ENCODE measurements at places on chromosomes 2 and 18.

GRCh38 chr18:58579561-58580047 is 49.3 kb downstream of the ALPK2 start:
- DNase-seq = peak; percentile 85

GRCh38 chr18:31386741-31387140 is 10.2 kb downstream of the DSG4 start:
- no peak for DNase-seq

DNA sequence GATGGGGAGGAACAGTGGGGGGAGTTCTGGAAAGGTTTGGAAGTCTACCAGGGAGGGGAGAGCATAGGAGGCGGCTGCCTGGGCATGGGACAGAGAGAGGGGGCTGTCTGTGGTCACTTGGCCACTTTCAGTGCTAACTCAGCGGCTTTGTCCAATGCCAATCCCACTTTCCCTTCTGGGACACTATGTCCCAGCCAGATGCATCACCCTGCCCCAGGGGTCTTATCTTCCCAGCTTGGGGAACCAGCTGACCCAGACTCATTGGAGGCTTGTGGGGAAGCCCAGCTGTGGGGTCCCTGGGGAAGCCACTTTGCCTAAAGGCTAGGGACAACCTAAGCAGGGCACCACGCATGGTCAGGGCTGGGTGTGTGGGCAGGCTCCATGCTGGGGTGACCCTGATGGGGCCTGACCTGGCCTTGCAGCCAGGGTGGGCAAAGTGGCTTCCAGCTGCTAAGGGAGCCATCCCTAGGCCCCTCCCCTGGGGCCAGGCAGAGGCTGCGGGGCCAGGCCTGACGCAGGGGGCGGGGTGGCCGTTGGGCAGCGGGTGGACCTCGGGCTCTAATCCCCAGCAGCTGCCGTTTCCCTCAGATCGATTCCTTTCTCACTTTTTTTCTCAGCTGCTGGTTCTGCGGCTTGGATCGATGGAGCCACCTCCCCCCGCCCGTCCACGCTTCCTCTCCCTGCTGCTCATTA is 1.6 kb upstream of the ASIC4 start:
- no peak for DNase-seq

DNA sequence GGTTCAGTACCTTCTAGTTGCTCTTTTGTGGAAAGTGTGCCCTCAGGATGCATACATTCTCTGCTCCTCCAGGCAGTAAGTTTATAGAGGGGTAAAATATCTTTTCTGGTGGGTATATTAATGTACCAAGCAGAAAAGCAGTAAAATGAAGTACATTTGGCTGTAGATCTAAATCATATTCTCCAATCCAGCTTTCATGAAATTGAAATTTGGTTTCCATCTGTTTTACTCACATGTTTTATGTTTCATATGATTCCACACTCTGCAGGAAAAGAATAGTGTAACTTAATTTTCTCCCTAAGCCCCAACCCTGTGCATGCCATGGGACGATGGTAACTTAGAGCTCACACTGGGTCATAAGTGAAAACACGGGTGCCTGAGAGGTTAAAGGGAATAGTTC is 172.3 kb downstream of the AKAIN1 start:
- DNase-seq = no peak

GRCh38 chr2:177084607-177085006 is 128.0 kb upstream of the HNRNPA3 start:
- no peak for DNase-seq

DNA sequence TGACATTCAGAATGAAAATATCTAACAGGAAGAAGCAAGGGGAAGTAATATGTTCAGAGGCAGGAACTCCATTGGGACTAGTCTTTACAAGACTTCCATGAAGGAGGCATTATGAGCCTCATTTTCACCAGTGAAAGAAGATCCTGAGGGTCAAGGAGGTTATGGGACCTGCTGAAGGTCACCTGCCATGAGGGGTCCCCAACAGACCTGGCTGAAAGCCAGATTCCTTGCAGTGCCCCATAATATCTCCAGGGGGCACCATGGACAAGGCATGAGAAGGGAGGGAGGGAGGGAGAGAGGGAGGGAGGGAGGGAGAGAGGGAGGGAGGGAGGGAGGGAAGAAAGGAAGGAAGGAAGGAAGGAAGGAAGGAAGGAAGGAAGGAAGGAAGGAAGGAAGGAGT is 27.9 kb downstream of the XDH start:
- DNase-seq = peak; percentile 13

DNA sequence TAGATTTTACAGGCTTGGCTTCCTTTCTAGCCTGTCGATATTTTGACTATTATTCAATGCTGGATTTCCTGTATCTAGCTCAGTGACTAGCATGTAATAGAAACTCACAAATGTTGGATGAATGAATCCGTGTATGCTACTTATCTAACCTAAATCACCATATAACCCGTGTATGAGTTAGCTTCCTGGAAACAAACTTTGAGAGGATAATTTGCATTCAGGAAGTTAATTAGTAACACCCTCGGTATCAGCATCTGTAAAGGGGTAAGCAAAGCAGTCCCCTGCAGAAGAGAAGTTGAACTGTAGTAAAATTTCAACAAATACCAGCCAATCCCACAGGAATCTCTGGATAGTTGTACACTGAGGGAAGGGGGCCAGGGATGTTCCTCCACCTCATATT is 269.4 kb upstream of the LRATD1 start:
- DNase-seq = no peak

- DNase-seq = peak; percentile 79
Measured at GRCh38 chr2:168992591-168993349, 38.4 kb downstream of the ABCB11 start.

GRCh38 chr2:54233832-54234649 is 22.0 kb downstream of the TSPYL6 start:
- DNase-seq = no peak

DNA sequence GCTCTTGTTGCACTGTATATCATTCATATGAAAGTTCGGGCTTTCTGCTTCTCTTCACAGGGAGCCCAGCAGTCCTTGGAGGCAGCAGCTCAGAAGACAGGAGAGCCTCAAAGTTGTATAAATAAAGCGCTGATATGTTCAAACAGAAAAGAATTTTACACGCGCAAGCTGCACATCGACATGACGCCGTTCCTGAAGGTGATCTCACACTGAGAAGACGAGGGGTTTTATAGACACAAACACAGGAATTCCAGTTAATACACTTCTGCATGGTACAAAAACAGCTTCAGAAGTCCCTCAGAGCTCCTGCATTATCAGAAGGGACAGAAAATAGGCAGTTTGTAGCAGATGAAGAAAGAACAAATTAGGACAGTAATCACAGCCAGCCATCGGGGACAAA is 81.6 kb downstream of the KIAA2012 start:
- no peak for DNase-seq

DNA sequence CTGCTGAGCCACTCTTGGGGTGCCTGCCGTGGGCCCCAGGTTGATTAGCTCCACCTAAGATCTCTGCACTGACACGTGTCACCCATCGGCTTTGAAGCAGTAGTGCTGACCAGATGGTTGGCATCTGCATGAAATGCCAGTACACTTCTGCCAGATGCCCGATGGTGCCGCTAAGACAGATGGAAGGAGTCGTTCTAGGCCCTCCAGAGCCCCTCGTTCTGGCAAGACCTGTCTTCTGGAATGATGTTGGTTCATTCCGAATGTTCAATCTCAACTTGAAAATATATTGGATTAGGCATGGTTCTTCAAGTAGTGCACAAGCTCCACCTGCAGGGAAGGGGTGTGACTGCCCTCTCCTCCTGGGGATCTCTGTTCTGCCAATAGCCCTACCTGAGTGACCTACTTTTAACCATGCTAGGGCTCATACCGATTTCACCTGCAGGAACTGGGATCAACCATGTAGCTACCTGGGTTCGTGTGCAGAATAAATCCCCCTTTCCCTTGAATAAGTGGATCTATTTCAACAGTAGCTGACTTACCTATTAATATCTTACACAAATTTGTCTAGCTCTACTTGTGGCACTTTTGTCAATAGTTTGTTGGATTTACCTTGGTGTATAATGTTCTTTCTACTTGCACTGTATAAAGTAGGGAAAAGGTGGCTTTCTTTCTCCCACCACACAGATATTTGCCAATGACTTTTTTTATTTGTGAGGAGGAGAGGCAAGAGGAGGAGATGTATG is 342.6 kb downstream of the CTNNA2 start:
- DNase-seq = no peak

- no peak for DNase-seq
Measured at GRCh38 chr18:25231327-25231691, 120.7 kb downstream of the ZNF521 start.
